ENCODE measurements at places on chromosomes 7 and 10. TPM values are rescaled to one million over a fixed set of nuclear protein-coding genes. Genes with fewer than 3 reads are reported as not detected.

Gene SCIN
- 0.17 TPM for total RNA-seq

Gene FKBP6
- total RNA-seq: not detected

Gene NEURL1
- total RNA-seq: not detected

Gene LRRC61
- total RNA-seq: 0.33 TPM

Gene ZNF853
- total RNA-seq: 0.66 TPM

Gene GPR146
- total RNA-seq: 3.3 TPM

Gene CYP2C19
- not detected for total RNA-seq
